ENCODE measurements at places on chromosomes 6 and 20.

- DNase-seq: no peak
Measured at GRCh38 chr6:75421316-75422023, 72.1 kb downstream of the FILIP1 start.

DNA sequence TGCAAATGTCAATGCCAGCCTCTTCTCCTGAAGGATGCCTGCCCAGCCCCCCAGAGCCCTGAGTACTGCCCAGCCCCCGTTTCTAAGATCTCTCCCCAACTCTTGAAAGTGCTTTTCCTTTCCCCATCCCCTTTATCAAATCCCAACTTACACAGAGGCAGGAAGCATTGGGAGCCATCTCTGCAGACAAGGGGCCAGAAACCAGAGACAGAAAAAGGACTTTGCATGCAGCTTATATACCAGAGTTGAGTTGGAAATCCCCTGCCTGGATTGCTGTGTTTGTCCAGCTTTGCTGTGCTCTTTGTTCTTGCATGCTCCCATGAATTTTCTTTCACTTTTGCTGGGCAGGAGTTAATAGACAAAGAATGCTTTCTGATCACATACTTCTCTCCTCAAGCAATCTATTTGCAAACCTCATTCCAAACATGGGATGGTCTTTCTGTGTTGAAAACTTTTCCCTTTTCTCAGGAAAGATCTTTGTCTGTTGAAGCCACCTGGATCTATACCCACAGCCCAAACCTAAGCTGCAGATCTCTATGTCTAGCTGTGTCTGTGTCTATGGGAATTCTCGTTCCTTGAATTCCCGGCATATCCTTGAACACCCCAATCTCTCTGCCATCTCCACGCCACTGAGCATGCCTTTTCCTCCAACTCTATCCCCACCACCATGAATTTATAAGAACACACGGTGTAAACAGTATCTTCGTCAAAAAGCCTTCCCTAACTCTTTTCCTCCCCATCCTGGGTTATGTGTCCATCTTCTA, at the start of gene UBD:
UBD (minus strand) TSS at position 209 of the 764 bp plus-strand sequence; CDS start at position 178, 31 bp downstream.
- peak; percentile 56 for DNase-seq

- peak; percentile 6 for DNase-seq
Measured at GRCh38 chr6:105994118-105994590, 92.0 kb upstream of the PRDM1 start.

GRCh38 chr20:56875052-56875659, 246.1 kb downstream of the TFAP2C start:
- DNase-seq: no peak

DNA sequence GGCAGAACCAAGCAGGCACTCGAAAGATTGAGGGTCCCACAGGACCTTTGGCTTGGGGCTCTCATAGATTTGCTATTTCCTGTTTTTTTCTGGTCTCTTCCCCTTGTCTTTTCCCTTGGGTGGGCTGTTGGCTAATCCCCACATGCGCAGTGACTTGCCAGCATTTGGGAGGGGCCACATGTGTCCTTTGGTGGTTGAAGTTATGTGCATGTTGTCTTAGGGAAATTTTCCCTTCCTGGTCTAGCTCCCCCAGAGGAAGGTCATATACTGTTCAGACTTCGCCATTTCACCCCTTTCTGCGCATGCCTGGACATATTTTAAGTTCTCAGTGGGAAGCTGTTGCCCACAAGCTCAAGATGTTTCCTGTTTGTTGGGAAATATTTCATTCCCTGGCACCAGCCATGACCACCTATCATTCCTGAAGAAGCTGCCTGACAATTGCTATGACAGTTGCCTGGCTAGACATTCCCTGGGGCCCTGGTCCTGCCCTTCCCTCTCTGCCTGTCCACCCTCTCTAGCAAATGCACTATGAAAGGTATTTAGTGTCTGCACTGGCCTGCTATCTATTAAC, 156.2 kb upstream of the THBS2 start:
- DNase-seq: no peak

DNA sequence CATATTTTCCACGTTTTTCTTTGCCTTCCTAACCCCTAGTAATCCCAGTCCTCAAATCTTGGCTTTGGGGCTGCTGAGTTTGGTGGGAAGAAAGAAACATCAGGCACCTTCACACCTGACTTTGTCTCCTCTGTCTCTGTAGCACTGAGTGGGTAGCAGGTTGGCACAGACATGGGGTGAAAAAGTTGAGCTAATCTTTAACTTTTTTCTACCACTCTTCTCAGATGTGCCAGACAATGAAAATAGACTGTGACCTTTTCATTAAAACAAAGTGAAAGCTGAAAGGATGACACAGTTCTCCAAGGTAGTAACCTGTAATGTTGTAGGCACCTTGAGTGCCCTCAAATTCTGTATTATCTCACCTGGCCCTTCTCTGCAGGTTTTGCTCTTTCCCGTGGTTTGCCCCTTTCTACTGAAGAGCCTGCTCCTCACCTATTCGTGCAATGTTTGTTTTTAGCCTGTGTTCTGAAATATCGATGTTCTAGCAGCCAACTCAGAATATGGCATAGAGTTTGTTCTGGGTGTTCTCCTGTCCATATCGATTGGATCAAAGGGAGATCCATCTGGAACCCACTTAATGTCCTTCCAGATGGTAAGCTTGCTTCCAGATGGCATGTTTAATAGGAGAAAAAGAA, 57.8 kb upstream of the ATXN1 start:
- DNase-seq: no peak

DNA sequence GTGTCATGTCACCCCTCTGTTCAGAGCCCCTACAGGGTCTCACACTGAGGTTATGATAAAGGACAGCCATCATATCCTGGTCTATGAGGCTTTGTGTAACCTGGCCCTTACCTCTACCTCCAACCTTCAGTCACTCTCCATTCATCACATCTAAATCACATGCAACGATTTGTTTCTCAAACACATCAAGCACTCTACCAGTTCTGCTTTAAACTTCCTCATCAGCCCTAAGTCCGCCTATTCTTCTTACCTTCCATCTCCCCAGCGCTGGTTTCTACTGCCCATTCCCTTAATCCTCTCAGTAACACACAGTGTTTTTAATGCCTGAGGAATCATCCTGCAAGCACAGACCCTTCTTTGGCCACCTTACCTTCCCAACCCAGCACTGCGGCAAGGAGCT, 17.9 kb upstream of the BACH2 start:
- DNase-seq: no peak

DNA sequence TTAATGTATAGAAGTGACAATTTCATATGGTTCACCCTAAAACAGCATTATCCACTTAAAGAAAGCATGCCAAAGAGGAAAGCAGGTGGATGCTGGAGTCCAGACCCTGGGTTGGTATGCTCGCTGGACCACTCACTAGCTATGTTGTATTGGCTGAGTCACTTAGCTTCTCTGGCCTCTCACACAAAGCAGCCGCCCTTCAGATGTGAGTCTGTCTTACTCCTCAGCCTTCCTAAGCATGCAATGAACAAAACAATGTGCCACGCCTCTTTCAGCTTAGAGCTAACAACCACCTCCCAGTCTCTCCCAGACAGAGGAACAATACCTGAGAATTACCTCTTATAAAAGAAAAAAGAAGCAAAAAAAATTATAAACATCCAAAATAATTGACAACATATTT, 29.4 kb downstream of the SIM1 start:
- no peak for DNase-seq

- DNase-seq: no peak
Measured at GRCh38 chr6:12034349-12034748, 22.2 kb downstream of the HIVEP1 start.

GRCh38 chr20:5642155-5642981, 107.8 kb upstream of the SHLD1 start:
- peak; percentile 70 for DNase-seq

GRCh38 chr20:49792006-49792405, 20.6 kb upstream of the SLC9A8 start:
- DNase-seq: no peak

DNA sequence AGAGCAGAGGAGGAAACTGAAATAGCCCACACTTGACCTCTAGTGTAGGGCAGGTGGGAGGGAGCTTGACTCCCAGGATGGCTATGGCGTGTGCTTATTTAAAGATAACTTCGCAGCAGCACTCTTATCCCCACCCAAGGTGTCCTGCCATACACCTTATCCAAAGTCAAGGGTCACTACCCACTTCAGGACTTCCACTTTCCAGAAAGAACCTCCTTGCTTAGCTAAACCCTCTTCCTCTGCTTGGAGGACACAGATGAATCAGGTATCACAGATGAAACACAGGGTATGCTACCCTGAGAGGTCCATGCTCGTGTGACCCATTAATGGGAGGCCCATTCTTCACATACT, 2.3 kb downstream of the RIN2 start:
- DNase-seq: no peak

GRCh38 chr6:46419576-46420002, 71.7 kb downstream of the RCAN2 start:
- DNase-seq: peak; percentile 31

DNA sequence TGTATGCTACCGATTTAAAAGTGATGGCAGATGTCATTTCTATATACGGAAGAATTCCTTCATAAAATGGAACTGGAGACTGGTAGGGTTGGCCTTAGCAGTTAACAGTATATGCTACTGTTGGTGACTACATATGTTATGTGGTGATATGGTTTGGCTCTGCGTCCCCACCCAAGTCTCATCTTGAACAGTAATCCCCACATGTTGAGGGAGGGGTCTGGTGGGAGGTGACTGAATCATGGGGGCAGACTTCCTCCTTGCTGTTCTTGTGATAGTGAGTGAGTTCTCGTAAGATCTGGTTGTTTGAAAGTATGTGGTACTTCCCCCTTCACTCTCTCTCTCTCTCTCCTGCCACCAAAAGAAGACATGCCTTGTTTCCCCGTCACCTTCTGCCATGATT, 29.6 kb downstream of the RGS17 start:
- DNase-seq: no peak

GRCh38 chr6:16733085-16733484, 28.2 kb downstream of the ATXN1 start:
- no peak for DNase-seq

DNA sequence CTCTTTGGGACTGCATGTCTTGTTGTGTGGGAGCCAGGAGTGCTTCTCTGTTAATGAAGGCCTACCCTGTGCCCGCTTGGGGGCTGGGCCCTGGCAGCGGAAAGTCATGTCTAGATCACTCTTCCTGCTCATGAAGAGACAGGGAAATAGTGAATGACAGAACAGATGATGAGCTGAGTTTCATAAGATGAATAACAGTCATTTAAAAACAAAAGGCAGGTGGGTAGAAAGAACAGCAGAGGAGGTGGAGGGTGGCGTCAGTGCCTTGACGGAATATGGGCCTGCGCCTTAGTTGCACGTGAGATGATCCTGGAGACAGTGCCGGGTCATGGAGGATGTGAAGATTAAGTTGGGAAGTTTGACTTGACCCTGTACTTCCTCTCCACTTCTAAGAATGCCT, 85.5 kb downstream of the ARID1B start:
- no peak for DNase-seq

- DNase-seq: no peak
Measured at GRCh38 chr6:26554697-26555504, 16.7 kb downstream of the HMGN4 start.

GRCh38 chr6:106448000-106448426, 87.5 kb downstream of the CRYBG1 start:
- DNase-seq: no peak

- DNase-seq: peak; percentile 70
Measured at GRCh38 chr6:3162565-3163247, 5.4 kb upstream of the TUBB2A start.

GRCh38 chr20:60056407-60057122, 98.3 kb downstream of the CDH26 start:
- DNase-seq: no peak

GRCh38 chr6:1970151-1970561, 275.2 kb downstream of the GMDS start:
- peak; percentile 37 for DNase-seq

DNA sequence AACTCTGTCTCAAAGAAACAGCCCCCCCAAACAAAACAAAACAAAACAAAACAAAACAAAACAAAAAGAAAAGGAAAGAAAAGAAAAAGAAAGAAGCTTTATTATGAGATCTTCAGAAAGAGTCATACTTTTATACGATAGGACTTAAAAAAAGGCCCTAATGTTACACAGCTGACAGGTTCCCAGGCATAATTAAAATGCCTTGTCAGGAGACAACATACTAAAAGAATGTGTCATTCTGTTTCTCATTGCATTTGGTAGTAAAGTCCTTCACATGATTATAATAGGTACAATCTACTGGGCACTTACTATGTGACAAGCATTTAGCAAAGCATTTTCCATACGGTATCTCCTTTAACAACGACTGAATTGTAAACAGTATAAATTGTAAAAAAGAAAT, 36.4 kb upstream of the RPN2 start:
- DNase-seq: no peak

- no peak for DNase-seq
Measured at GRCh38 chr6:30200551-30201281, 12.5 kb downstream of the TRIM26 start.

GRCh38 chr6:16737925-16738324, 23.3 kb downstream of the ATXN1 start:
- DNase-seq: no peak

- DNase-seq: no peak
Measured at GRCh38 chr6:168968228-168968627, 285.4 kb downstream of the THBS2 start.

DNA sequence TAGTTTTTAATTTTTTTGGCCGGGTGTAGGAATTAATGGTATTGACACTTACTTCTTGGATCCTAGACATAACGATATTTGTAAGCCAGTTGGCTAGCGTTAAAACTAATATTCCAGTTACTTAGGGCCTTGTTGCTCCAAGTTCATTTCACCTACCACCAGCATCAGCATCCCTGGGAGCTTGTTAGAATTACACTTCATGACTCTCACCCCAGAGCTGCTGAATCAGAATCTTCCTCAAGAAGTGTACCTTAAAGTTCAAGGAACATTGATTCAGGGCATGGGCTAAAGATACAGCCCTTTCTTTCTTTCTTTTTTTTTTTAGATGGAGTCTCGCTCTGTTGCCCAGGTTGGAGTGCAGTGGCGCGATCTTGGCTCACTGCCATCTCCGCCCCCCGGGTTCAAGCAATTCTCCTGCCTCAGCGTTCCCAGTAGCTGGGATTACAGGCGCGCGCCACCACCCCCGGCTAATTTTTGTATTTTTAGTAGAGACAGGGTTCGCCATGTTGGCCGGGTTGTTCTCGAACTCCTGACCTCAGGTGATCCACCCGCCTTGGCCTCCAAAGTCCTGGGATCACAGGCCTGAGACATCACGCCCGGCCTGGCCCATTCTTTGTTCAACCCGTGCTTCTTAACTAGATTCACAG, 1.1 kb downstream of the SLX4IP start:
- DNase-seq: no peak

DNA sequence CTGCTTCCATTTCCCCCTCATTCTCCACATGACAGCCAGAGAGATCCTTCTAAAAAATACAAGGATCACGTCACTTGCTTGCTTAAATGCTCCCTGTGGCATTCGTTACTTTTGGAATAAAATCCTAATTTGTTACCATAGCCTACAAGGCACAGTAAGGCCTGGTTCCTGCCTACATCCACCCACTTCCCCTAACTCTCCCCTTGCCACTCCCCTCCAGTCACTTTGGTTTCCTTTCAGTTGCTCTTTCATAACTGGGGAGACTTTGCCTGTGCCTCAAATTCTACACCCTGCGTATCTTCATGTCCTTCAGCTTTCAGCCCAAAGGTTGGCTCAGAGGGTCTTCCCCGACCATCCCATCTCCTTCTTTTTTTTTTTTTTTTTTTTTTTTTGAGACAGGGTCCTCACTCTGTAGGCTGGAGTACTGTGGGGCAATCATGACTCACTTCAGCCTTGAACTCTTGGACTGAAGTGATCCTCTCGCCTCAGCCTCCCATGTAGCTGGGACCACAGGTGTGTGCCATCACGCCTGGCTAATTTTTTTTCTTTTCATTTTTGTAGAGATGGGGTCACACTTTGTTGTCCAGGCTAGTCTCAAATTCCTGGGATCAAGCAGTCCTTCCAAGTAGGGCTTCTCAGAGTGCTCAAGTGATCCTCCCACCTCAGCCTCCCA, 12.5 kb downstream of the ID1 start:
- DNase-seq: no peak

- no peak for DNase-seq
Measured at GRCh38 chr20:3804254-3804751, 8.2 kb downstream of the CDC25B start.
